ENCODE measurements at places on chromosomes 13 and 19. TPM values are rescaled to one million over a fixed set of nuclear protein-coding genes. Genes with fewer than 3 reads are reported as not detected.
A peak's percentile ranks its signal among the peaks of the same experiment; 100 is the strongest.

DNA sequence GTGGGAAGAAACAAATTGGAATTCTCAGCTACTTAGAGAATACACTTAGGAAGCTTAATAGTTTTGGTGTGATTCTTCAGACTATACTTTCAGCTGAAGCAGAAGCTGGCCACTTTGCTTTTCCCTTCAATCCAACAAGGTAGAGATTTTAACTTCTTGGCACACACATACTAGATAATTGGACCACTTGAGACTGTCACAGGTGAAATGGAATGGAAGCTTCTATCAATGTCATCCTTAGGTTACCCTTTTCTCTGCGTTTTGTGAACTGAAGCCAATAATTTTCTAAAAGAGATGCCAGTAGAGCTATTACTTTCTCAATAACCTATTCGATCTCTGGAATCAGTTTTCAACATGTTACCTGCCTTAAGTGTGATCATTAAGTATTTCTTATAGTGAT, 405.3 kb downstream of the PCDH20 start:
- no peak for DNase-seq
- no peak overlapping the region for H3K4me3 ChIP-seq
- H3K27ac ChIP-seq, result no peak overlapping the region
- H3K27me3 ChIP-seq, result no peaks in the 10 kb centered on the region
- no peaks in the 10 kb centered on the region for H3K4me1 ChIP-seq

DNA sequence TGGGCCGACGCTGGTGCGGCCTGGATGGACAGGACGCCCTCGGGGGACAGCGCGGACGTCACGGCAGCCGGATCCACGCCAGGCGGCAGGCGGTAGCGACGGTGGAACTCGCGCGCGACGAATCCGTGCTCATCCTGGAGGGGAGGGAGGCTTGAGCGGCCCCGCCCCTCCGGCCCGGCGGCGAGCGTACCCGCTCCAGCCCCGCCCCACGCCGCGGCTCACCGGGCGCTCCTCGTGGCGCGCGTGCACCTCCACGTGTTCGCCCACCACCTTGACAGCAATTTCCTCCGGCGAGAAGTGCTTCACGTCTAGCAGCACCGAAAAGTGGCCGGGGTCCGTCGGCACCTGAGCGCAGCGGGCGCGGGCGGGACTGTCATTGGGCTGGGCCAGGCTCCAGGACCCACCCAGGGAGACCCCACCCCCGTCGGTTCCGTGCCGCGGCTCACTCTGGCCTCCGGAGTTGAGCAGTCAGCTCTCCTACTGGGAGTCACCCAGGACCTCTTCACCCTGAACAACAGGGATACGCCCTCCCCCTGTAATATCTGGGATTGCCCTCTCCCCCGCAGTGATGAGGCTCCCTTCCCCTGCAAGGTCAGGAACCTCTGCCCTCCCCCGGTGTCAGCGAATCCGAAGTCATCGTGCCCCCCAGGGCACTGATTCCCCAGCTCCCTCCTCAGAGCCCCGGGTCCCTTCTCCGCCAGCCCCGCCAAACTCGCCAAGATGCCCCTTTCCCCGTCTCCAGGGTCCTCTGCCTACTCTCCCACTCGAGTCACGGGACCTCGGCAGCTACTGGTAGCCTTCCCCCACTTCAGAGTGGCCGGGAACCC, 1.1 kb downstream of the HSPB6 start:
- DNase-seq, result no peak
- H3K4me1 ChIP-seq, result peaks cover 11% of the 10 kb centered on the region
- peak overlapping the region; percentile 5 for H3K27ac ChIP-seq
- no peak overlapping the region for H3K4me3 ChIP-seq
- H3K27me3 ChIP-seq, result no peaks in the 10 kb centered on the region

GRCh38 chr13:97116754-97117153, 105.4 kb upstream of the MBNL2 start:
- no peaks in the 10 kb centered on the region for H3K27me3 ChIP-seq
- H3K27ac ChIP-seq, result no peak overlapping the region
- H3K36me3 ChIP-seq, result no peaks in the 10 kb centered on the region
- H3K4me3 ChIP-seq, result no peak overlapping the region
- H3K4me1 ChIP-seq, result peaks cover 43% of the 10 kb centered on the region

- no peak overlapping the region for H3K27ac ChIP-seq
- DNase-seq, result no peak
- no peak overlapping the region for H3K4me3 ChIP-seq
- peaks cover 59% of the 10 kb centered on the region for H3K27me3 ChIP-seq
- H3K36me3 ChIP-seq, result no peaks in the 10 kb centered on the region
These were observed 158.9 kb downstream of the CACNA1A start for GRCh38 chr19:13347367-13347766.

DNA sequence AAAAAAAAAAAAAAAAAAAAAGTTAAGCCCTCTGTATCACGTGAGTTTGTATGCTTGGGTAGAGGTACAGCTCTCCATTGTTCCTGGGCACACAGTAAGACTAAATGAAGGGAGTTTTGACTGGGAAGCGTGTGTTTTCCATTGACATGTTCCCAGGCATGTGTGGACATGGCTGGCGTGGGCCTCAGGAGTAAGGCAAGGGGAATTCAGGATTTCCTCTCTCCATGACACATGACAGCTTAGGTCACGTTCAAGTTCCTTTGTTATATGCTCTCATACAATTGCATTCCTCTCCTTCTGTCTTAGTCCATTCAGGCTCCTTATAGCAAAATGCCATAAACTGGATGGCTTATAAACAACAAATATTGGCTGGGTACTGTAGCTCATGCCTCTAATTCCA, 17.1 kb upstream of the MAP3K10 start:
- H3K4me1 ChIP-seq, result no peaks in the 10 kb centered on the region
- no peaks in the 10 kb centered on the region for H3K36me3 ChIP-seq
- DNase-seq, result no peak
- no peak overlapping the region for H3K4me3 ChIP-seq
- H3K27me3 ChIP-seq, result peaks cover 13% of the 10 kb centered on the region

- no peaks in the 10 kb centered on the region for H3K4me1 ChIP-seq
- no peak overlapping the region for H3K4me3 ChIP-seq
- no peak for DNase-seq
- no peaks in the 10 kb centered on the region for H3K36me3 ChIP-seq
- H3K27ac ChIP-seq, result no peak overlapping the region
These were observed 484.5 kb downstream of the GPC5 start for GRCh38 chr13:91882918-91883317.

DNA sequence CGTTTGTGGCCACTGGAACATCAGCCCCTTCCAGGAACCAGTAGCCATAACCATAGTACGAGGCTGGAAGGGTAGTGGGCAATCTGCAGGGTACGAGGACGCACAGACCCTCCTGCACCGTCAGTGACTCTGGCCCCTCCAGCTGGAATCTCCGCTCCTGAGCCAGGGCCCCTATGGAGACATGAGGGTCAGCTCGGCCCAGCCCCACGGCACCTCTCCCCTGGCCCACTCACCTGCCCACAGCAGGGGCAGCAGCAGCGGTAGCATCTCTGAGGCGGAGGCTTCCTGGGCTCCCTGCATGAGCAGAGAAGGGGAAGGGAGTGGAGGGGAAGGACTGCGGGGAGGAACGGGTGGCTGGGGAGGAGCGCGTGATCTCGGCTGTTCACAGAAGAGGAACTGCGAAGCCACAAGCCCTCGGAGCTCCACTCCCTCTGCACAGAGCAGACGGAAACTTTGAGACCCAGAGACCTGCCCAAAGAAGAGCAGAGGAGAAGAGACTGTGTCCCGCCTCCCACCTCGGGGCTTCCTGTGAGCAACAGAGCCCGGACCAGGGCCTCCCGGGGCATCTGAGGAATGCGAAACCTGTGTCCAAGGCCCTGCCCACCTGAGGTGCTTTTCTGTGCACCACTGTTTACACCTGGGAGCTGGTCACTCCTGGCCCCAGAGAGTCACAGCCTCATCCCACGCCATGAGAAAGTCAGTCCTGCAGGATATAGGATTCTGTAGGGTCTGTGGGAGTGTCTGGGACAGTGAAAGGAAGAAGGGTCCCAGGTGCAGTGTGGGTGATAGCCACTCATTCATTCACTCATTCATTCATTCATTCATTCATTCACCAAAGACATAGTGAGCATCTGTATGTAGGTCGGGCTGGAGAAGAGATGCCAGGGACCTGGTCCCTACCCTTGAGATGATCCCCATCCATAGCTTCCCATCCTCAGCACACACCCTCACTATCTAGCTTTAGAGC, at the start of gene SIGLEC6:
Gene SIGLEC6, minus strand, starts transcription at position 322 of the 967 bp plus-strand sequence. Its CDS starts 22 bp downstream, at position 300.
- peaks cover 100% of the 10 kb centered on the region for H3K27me3 ChIP-seq
- no peaks in the 10 kb centered on the region for H3K36me3 ChIP-seq
- no peaks in the 10 kb centered on the region for H3K4me1 ChIP-seq
- no peak within 1 kb of the TSS for H3K27ac ChIP-seq
- no peak for DNase-seq

- H3K36me3 ChIP-seq, result no peaks in the 10 kb centered on the region
- no peaks in the 10 kb centered on the region for H3K4me1 ChIP-seq
- no peak overlapping the region for H3K27ac ChIP-seq
- no peak for DNase-seq
These were observed 155.8 kb upstream of the UBL3 start for GRCh38 chr13:30006246-30006645.

DNA sequence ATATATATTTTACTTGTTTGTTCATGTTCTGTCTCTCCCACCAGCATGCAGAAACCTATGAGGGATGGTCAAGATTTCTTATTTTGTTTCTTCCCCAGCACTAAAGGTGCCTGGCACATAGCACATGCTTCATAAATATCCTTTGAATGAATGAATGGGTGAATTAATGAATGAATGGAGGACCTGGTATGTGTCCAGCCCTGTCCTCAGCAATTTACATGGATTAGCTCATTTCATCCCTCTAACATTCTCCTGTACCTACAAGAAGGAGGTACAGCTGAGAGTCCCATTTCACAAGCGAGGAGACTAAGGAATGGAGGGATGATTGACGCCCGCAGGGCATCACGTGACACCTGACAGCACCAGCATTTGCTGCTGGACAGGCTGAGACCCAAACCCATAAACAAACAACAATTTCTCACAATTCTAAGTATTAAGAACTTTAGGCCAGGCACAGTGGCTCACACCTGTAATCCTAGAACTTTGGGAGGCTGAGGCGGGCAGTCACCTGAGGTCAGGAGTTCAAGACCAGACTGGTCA, 6.8 kb upstream of the BCAT2 start:
- DNase-seq, result no peak
- H3K27ac ChIP-seq, result no peak overlapping the region
- H3K36me3 ChIP-seq, result peaks cover 2% of the 10 kb centered on the region
- H3K4me3 ChIP-seq, result no peak overlapping the region

- no peak overlapping the region for H3K4me3 ChIP-seq
- H3K36me3 ChIP-seq, result no peaks in the 10 kb centered on the region
- H3K27ac ChIP-seq, result no peak overlapping the region
- DNase-seq, result no peak
These were observed 198.8 kb downstream of the EFNB2 start for GRCh38 chr13:106336668-106337067.

DNA sequence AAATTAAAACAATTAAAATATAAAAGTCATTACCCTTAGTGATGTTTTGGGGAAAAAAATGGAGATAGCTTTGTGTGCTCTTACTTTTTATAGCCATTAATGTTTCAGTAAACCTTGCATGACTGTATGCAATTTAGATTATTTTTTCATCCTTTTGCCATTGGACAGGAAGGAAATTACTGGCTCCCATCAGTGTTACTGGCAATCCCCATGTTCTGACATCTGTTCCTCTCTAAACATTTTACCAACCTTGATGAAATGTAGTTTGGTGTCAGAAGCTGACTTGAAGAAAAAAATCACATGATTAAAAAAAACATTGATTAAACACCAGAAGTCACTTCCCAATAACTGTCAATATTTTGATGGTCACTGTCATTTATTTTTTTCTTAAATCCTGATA, 52.3 kb upstream of the ZNF536 start:
- DNase-seq, result no peak
- no peaks in the 10 kb centered on the region for H3K27me3 ChIP-seq
- no peak overlapping the region for H3K27ac ChIP-seq
- H3K36me3 ChIP-seq, result no peaks in the 10 kb centered on the region
- no peak overlapping the region for H3K4me3 ChIP-seq

- no peaks in the 10 kb centered on the region for H3K4me1 ChIP-seq
- H3K27ac ChIP-seq, result no peak overlapping the region
- peak; percentile 17 for DNase-seq
- H3K36me3 ChIP-seq, result peaks cover 27% of the 10 kb centered on the region
These were observed 8.3 kb downstream of the CACTIN start for GRCh38 chr19:3618144-3618810.

GRCh38 chr19:44512326-44513298, 12.3 kb upstream of the ZNF180 start:
- no peaks in the 10 kb centered on the region for H3K4me1 ChIP-seq
- DNase-seq, result peak; percentile 81
- no peaks in the 10 kb centered on the region for H3K36me3 ChIP-seq
- H3K4me3 ChIP-seq, result no peak overlapping the region
- peaks cover 39% of the 10 kb centered on the region for H3K27me3 ChIP-seq

DNA sequence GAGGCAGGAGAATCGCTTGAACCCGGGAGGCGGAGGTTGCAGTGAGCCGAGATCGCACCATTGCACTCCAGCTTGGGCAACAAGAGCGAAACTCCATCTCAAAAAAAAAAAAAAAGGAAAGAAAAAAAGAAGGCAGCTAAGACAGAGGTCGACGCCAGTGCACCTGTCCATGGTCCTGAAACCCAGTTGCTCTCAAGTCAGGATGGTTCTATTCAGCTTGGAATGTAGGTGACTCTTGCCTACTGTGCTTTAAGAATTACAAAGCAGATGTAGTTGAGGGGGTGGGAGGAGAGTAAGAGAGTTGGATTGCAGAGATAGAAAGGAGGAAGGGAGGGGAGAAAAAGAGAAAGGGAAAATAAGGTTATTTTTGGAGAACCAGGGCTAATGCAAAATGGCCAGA, 18.7 kb downstream of the CACNG7 start:
- peaks cover 36% of the 10 kb centered on the region for H3K27me3 ChIP-seq
- DNase-seq, result peak; percentile 79
- no peak overlapping the region for H3K27ac ChIP-seq
- H3K4me3 ChIP-seq, result no peak overlapping the region
- H3K4me1 ChIP-seq, result no peaks in the 10 kb centered on the region

DNA sequence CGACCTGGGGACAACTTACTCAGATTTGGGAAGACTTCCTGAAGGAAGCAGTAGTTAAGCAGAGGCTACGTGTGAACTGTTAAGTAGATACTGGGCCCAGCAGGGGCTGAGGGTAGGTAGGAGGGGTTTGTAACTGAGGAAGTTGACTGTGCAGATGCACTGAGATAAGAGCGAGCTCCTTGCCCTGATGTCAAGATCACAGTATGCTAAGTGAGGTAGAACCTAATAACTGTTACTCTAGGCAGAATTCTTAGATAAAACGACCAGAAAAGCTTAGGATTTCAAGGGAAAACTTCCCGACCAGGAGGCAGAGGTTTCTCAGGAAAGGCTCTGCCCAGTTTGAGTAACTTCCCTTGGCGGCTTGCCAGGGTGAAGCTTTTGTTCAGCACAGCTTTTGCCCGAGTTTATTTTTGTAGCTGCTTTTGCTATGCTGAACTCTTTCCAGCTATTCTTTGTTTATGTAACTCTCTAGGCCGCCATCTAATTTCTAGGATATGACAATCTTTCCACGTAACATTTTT, 632.1 kb downstream of the DIAPH3 start:
- H3K27ac ChIP-seq, result no peak overlapping the region
- H3K27me3 ChIP-seq, result no peaks in the 10 kb centered on the region
- H3K36me3 ChIP-seq, result no peaks in the 10 kb centered on the region
- no peaks in the 10 kb centered on the region for H3K4me1 ChIP-seq

The PINLYP gene
- 0.17 TPM for total RNA-seq

The PSG4 gene
- total RNA-seq, result 11.9 TPM

The ZNF571 gene
- total RNA-seq, result 7.3 TPM

The MRPL54 gene
- total RNA-seq, result 31.0 TPM

The LRRC63 gene
- total RNA-seq, result 0.38 TPM

The APOC4 gene
- total RNA-seq, result not detected

The CGB1 gene
- not detected for total RNA-seq

The MBD3L3 gene
- not detected for total RNA-seq

The NFILZ gene
- total RNA-seq, result not detected

The URAD gene
- total RNA-seq, result not detected

The KLK12 gene
- total RNA-seq, result not detected

The LGALS7B gene
- 4.8 TPM for total RNA-seq
